ENCODE measurements at places on chromosomes 3 and 15.

- DNase-seq, result no peak
Measured at GRCh38 chr15:31345606-31346366, 19.2 kb downstream of the KLF13 start.

- DNase-seq, result no peak
Measured at GRCh38 chr3:22704166-22704565, 499.0 kb upstream of the UBE2E2 start.

DNA sequence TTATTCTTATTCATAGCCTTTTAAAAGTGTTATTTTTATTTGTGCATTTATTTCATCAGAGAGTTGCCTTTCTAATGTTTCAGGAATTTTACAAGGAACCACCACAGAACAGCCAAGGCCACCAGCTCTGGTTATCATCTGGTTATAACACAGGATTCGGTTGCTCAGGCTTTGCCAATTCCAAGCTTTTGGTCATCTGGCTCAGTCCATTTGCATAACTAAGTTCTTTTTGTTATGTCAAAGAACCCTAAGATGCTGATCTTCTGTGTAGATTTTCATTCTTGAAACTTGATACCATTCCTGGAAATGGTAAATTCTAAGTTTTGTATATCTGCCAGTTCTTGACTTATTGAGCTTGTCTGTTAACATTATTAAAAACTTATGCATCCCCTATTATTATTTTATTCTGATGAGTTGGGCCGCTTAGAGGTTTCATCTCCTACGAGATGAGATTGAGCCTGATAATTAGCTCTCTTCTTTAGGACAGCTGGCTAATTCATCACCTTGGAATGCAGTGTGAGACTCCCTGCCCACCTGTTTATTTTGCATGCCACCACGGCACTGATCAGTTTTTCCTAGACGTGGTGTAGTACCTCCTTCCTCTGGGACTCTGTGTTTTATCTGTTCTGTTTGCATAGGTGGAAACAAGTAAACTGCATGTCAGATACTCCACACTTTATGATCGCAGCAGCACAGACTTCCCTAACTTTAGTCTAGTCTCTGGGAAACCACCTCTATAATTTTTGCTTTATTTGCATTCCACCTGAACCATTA is 264.8 kb downstream of the SLCO3A1 start:
- no peak for DNase-seq

- no peak for DNase-seq
Measured at GRCh38 chr3:139839659-139840058, 95.3 kb upstream of the CLSTN2 start.

GRCh38 chr15:78358102-78358870 is 18.1 kb downstream of the CRABP1 start:
- DNase-seq, result no peak

DNA sequence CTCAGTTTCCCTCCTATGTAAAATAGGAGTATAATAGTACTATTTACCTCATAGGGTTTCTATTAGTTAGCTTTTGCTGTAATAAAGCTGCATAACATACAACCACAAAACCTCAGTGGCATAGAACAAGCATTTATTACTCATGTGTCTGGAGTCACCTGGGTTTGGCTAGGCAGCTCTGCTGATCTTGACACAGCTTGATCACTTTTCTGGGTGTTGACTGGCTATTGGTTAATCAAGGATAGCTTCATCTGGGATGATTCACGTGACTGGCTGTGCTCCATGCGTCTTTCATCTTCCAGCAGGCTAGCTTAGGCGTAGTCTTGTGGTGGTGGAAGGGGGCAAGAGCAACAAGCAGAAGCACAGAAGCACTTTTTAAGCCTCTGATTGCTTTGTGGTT is 112.6 kb downstream of the SQOR start:
- DNase-seq, result no peak

DNA sequence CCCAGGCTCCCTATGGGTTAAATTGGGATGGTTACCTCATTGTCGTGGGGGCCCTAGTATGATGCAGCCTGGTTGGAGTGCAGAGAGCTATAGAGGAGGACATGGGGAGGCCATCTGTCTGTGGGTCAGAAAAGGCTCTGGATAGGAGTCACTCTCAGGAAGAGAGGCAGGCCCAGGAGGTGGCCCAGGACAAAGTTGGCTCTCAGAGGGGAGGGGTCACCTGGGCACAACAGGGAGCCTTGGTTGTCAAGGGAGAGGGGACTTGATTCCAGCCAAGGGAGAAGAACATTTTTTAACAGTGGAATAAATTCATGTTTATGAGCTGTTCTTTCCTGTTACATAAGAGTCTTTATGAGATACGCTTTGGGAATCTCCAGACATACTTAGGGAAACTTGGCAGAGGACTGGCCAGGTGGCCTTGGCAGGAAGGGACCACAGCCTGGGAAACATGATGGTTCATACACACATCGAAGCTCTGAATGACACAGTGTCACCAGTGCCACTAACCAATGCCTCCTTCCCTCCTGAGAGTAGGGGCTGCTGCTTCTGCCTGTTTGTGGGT is 27.5 kb upstream of the LCTL start:
- DNase-seq, result no peak

GRCh38 chr3:56988458-56989168 is 71.9 kb upstream of the SPATA12 start:
- DNase-seq, result peak; percentile 60

DNA sequence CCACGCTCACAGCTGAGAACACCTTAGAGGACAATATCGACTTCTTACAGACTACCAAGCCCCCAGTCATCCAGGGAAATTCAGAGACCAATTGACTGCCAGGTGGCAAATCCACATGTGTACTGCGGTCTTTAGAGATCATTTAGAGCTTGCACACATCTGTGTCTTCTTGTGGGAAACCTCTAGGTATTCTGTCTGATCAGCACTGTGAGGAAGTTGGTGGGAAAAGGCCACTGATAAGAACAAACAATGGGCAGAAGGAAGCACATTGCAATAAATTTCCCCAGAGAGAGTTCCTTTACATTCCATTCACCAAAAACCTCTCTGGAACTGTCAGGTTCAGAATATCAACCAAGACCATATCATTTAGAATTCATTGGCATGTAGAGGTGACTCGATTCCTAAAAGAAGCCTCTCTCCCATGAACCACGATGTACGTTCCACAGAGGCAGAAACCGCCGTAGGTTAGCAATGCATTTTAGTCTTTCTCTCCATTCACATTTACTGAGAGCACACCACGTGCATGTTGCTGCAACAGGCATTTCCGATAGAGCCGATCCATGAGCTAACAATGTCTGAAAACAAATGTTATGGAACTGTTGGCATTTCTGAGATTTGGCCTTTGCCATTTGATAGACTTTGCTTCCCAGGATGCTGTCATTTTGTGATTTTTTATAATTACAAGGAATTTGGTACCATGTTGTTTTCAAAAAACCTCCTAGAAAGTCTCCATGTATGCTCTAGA is 287.3 kb upstream of the TPRG1 start:
- no peak for DNase-seq

- no peak for DNase-seq
Measured at GRCh38 chr15:46450810-46451182, 816.0 kb downstream of the SQOR start.

DNA sequence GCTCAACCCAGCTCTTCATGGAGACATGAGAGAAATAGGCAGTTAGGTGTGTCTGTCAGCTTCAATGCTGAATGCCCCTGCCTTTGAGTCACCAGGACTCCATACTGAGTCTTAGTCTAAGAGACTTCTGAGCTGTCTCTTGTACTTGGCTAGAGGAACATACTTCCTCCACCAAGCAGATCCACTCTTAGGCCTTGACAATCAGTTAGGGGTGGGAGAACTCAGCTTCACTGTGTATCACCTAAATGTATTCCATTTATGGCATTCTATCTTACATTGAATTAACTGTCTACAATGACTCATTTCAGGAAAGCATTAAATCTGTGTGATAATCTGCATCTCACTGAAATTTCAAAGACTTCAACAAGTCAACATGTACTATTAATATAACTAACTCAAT is 66.0 kb downstream of the STAC start:
- DNase-seq, result no peak

DNA sequence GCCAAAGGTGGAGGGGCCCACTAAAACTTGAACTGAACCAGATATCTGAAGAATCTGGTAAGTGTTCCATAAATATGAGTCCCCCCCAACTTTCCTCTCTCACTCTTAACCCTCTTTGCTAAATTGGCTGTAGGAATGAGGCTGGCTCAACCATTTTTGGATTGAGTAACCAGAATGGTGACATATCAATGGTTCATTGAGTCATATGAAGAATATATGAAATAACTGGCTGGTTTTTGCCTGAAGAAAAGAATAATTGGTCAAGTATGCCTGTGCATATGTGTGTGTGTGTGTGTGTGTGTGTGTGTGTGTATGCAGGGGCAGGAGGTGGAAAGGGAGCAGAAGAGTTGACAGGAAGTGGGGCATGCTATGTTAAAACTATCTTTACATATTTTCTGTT is 472.9 kb upstream of the THBS1 start:
- DNase-seq, result no peak

DNA sequence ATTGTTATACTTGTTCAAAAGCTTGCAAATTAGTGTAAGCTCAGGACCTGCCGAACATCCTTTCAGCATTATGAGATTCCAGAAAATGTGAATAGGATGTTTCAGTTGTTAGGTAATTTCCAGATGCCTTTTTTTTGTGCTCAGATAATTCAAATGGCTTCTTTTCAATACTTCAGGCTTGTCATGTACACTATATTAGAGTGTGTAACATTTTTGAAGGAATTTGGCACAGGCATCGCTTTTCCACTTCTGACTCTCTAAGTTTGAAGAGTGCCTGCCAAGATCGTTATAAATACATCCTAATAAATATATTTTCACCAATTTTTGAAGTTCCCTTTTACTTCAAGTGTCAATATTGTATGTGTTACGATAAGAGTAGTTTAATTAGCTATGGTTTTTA is 35.2 kb downstream of the CADM2 start:
- DNase-seq, result no peak

DNA sequence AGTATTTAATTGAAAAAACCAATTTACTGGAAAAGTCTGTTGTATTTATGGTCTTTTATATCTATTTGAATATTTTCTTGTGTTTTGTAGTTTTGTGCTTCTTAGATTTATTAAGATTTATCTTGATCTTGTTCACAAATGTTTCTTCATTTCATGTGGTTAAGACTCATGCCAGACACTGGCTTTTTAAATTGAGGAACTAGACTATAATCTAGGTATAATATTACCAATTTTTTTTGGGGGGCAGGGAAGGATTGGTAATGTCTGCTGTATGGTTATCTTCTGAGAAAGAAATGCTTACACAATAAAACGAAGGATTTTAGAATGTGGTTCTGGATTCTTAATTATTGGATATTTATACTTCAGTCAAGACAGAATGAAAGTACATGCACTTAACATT is 24.9 kb downstream of the AP4E1 start:
- no peak for DNase-seq

DNA sequence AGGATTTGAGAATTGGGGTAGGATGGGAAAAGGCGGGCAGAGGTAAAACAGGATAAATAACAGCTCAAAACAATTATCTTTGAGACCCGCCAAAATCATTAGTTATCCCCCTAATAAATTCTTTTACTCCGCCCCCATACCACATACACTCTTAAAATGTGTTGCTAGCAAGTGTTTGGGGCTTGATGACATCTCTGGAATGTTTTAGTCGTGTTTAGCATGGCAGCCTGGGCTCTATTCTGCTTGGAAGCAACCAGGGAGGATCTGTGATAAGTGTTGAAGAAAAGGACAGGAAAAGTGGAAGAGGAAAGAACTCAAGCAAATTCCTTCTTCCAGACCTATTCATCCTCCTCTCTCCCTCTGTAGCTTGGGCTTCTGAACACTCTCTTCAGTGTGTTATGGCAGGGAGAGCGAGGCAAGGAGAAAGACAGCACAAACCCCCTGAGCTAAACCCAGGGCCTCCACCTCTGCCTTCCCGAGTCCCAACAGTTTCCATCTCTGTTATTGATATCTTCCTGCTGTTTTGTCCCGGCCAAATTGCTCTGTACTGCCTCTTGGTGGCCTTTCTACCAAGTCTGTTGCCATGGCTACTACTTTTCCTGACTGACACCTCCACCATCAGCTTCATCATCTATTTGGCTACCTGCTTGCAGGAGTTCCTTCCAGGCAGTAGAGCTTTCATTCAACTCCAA is 135.8 kb downstream of the RPL22L1 start:
- DNase-seq, result no peak

DNA sequence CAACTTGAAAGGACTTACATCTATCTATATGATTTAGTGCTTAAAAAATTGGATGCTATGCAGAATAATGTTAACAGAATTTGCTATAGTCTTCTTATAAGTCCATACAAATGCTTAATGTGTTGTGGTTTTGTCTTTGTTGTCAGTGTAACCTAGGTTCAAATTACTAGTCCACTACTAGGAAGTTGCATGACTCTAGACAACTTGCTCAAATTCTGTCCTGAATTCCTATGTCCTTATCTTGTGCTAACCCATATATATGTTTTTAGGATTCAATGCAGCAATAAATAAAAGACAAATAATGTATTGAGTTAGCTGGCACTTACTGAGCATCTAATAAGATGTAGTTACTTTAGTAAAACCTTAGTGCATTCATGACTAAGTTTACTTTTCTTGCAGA is 276.5 kb upstream of the KCNMB2 start:
- DNase-seq, result no peak

DNA sequence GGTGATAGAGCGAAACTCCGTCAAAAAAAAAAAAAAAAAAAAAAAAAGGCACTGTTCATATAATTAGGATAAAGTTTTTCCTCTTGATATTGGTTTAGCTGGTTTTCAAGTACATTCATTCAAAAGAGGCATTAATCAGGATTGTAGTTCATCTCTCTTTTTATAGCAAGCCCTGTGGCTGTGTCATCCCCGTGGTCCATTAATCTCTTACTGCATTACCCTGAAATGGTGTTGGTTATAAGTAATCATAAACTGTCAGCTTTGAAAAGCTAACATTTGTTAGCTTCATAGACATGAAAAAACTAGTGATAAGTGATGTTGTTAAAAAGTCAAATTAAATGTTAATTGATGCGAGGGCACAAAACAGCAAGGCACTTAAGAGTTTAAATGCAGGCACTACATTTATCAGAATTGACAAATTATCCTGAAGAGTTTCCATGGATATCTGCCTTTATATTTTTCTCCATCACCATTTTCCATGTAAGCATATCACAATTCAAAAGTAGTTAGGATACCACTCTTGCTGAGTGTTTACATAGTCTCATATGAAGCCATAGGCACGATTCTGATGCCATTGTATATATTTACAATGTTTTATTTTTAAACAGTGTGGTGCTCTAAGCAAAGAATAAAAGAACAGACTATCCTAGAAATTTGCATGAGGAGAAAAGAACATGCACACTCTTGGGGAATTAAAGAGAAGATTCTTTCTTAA is 193.1 kb downstream of the OTOL1 start:
- no peak for DNase-seq

- DNase-seq, result no peak
Measured at GRCh38 chr15:89860891-89861290, 32.9 kb downstream of the AP3S2 start.

- no peak for DNase-seq
Measured at GRCh38 chr15:69789648-69790393, 307.9 kb downstream of the TLE3 start.

- no peak for DNase-seq
Measured at GRCh38 chr15:98720031-98720430, 71.7 kb downstream of the IGF1R start.

GRCh38 chr3:32996755-32997091 is 45.3 kb downstream of the CCR4 start:
- DNase-seq, result no peak

- no peak for DNase-seq
Measured at GRCh38 chr3:67561667-67562394, 92.6 kb downstream of the SUCLG2 start.

Data from stimulated activated CD4-positive, alpha-beta T cell treated with anti-CD3 and anti-CD28 coated beads, TNF-alpha, amount 100 ng/mL, for 48 hours (primary cell).